ENCODE measurements at places on chromosomes 2 and 18.

DNA sequence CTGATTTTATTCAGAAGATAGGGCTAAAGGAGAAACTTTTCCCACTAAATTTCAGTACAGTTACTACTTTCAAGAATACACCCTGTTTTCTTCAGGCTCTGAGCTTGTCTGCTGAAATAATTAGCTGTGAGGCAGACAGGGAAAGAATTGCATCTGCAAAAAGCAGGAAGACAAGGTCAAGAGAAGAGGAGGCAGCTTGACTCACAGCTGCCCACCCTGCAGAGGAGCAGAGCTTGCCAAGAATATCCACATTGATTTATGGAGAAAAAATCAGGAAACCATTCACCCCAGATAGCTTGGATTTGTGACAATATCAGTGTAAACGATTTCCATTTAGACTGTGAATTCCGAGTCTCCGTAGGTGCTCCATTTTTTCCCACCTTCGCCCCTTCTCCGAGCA lies 49.0 kb downstream of the ACTR2 start:
- no peak for DNase-seq

GRCh38 chr18:79525556-79526467 lies 130.1 kb downstream of the NFATC1 start:
- DNase-seq = no peak

GRCh38 chr2:180101846-180102245 lies 94.7 kb upstream of the CWC22 start:
- no peak for DNase-seq

- no peak for DNase-seq
These were observed 181.1 kb upstream of the ARL4C start for GRCh38 chr2:234677758-234678538.

GRCh38 chr18:13387855-13388548 lies 169.4 kb downstream of the LDLRAD4 start:
- DNase-seq = no peak

GRCh38 chr18:63505566-63506335 lies 29.0 kb downstream of the SERPINB5 start:
- peak; percentile 30 for DNase-seq

DNA sequence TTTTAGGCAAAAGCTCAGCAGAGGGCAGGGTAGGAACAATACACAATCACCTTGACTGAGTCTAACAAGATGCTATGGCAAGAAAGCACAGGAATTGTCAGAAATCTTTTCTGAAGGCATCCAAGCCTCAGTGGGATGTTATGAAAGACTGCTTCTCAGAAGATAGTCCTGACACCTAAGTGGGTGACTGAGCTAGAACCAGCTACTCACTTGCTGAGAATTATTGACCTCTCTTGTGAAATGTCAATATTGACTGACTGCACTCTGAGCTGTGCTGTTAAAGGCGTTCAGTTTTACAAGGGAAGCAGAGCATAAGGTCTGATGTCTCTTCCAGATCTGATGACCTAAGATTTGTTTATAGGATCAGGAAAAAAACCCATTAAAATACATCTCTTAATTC lies 46.1 kb downstream of the TACR1 start:
- no peak for DNase-seq

- DNase-seq = no peak
These were observed 31.4 kb upstream of the NRP2 start for GRCh38 chr2:205650931-205651330.

- peak; percentile 42 for DNase-seq
These were observed 157.1 kb upstream of the SIX2 start for GRCh38 chr2:45166229-45166890.

DNA sequence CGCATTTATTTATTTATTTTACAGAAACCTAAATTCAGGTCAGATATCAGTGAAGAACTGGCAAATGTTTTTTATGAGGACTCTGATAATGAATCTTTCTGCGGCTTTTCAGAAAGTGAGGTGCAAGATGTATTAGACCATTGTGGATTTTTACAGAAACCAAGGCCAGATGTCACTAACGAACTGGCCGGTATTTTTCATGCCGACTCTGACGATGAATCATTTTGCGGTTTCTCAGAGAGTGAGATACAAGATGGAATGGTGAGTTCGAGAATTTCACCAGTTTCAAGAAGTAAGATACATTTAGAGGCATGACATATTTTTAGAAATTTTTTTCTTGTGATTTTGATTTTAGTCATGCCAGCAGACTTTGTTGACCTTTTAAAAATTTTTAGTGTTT lies 4.6 kb downstream of the CDCA7 start:
- DNase-seq = no peak

GRCh38 chr2:180516232-180516631 lies 464.2 kb upstream of the UBE2E3 start:
- DNase-seq = no peak

- DNase-seq = no peak
These were observed 95.1 kb upstream of the CCBE1 start for GRCh38 chr18:59792353-59792752.

- DNase-seq = no peak
These were observed 117.0 kb upstream of the ZSWIM2 start for GRCh38 chr2:186966015-186966414.

DNA sequence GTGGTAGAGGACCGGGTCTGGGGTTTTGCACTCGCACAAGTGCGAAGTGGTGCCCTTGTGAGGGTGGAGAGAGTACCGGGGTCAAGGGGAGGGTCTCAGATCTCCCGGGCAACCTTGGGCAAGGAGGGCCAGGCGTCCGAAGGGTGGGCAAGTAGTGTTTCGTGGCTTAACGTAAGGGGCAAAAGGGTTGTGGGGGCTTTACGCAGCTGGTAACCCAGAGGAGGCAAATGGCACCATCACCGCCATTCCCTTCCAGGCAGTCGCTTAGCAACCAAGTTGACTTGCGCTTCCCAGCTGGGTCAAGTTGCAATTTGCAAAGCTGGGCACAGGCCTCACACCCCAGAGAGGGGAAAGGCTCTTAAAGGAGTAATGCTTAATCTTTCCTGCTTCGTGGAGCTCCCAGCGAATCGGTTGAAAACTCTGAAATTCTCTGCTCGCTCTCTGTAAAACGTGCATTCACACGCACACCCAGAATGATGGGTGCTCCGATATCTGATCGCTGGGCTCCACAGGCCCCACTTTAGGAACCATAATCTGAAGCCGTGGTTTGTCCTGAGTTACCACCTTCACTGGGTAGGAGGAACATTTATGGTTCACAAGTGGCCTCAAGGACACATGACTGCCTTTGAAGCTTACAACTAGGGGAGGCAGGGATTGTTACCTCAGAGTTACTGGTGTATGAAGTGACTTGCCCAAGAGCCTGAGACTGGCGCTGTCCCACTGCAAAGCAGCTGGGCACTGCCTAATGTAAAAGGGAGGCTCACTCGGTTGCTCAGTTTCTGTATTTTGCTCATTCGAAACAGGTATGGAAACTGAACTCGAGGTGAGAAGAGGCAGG lies 127.9 kb downstream of the UXS1 start:
- DNase-seq = no peak

DNA sequence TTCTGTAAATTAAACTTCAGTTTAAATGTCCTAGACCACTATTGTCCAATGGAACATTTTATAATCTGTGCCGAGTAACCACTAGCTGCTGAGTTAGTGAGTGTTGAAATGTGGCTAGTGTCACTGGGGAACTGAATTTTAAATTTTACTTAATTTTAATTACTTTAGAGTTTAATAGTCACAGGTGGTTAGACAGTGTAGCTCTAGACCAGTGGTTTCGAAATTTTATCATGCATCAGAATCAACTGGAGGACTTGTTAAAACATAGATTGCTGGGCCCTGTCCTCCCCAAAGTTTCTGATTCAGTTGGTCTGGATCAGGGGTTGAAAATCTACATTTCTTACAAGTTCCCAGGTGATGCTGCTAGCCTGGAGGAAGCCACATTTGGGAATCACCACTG lies 110.4 kb downstream of the FMNL2 start:
- DNase-seq = no peak

GRCh38 chr2:29697715-29698114 lies 223.7 kb downstream of the ALK start:
- no peak for DNase-seq

- no peak for DNase-seq
These were observed 1.6 kb downstream of the NEU4 start for GRCh38 chr2:241810307-241811200.
